Ureter (tissue), 1 donor: ENCODE measurements at places on chromosomes 6 and 20. TPM values are rescaled to one million over a fixed set of nuclear protein-coding genes. Genes with fewer than 3 reads are reported as not detected.

The OXT gene
- not detected for total RNA-seq

The RAET1E gene
- 5.5 TPM for total RNA-seq

GRCh38 chr20:61166324-61166723, 85.7 kb upstream of the CDH4 start:
- DNase-seq: no peak

The TAF4 gene
- total RNA-seq: 31.3 TPM

DNA sequence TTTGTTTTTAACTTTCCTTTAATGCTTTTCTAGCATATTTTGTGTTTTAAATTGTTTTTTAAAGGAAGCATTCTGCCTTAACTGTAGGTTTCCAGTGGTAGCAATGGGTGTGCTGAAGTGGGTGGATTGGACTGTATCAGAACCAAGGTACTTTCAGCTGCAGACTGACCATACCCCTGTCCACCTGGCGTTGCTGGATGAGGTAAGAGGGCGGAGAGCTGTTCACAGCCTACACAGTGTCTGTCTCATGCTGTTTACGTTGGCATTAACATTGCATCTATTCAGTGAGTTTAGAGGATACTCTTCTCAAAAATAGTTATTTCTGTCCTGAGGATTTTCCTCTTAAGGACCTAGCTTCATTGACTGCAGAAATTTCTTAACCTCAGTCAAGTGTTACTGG, 11.9 kb downstream of the NELFCD start:
- DNase-seq: no peak

The ERVFRD-1 gene
- total RNA-seq: 0.18 TPM

GRCh38 chr6:110544472-110544871, 68.1 kb upstream of the SLC22A16 start:
- no peak for DNase-seq

- DNase-seq: no peak
Observed at GRCh38 chr6:3926150-3926482, 76.9 kb downstream of the FAM50B start.

DNA sequence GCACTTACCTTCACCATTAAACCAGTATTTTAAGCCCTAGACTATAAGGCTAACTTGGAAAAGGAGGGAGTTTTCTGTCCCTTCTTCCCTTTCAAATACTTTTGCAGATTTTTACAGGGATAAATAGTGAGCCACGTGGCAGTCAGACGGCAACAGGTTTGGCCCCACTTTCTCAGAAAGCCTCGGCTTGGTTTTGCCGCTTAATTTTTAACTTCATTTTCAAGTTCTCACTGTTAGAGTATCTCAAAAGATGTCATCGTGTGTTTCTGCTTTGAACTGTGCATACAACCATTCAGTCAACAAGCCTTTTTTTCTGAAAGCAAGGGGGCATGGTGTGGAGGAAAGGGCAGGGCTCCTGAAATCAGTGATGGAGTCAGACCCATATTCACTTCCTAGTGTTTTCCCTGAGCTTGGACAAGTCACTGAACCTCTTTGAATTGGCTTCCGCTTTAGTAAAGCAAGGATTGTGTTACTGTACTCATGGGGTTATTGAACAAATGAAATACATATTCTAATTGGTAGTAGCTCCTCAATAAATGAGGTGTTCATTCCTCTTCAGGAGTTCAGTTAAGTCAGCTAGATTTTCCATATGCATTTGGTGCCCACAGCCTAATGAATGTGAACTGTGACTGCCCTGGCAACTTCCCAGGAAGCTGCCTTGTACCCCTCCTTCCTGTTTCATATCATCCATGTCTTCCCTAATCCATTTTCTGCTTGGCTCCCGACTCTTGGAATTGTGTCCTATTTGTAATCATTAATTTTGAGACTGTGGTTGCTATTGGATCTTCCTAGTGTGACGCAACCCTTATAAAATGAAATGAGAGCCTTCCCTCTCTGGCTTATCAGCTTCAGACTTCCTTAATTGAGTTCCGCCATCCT, at the start of gene SLC17A2:
SLC17A2 (minus strand) TSS at position 160 of the 879 bp plus-strand sequence. CDS start 4,895 bp downstream, outside the sequence.
- DNase-seq: no peak

The SAYSD1 gene
- 19.3 TPM for total RNA-seq

GRCh38 chr6:74807674-74808073, 398.2 kb downstream of the COL12A1 start:
- no peak for DNase-seq

- DNase-seq: no peak
Observed at GRCh38 chr6:119902681-119903080, 553.1 kb upstream of the MAN1A1 start.

GRCh38 chr6:3294921-3295871, 36.4 kb downstream of the PSMG4 start:
- DNase-seq: no peak

DNA sequence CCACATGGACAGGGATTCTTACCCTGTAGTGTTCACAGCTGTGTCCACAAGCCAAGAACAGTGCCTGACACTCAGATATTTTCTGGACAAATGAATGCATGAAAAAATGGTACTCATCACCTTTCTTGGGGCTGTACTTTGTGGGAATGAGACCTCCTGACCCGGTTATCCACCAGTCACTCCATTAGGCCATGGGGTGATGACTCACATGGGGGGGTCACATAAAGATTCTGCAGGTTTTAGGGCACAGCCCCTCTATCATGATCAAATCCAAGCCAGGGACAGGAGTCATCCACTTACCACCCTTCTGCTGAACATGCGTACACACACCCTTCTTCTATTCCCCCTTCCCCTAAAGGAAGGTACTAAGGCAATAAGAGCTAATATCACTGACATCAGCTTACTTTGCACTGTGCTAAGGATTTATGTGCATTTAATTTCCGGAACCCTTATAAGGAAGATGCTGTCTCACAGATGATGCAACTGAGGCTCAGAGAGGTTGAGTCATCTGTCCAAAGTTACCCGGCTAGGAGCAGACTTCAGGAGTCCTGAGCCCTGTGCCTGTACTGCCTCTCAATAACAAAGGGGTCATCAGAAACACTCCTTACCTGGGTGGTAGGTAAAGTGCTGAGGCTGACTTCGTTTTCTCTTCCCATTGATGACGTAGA, 107.8 kb downstream of the NFATC2 start:
- DNase-seq: no peak

DNA sequence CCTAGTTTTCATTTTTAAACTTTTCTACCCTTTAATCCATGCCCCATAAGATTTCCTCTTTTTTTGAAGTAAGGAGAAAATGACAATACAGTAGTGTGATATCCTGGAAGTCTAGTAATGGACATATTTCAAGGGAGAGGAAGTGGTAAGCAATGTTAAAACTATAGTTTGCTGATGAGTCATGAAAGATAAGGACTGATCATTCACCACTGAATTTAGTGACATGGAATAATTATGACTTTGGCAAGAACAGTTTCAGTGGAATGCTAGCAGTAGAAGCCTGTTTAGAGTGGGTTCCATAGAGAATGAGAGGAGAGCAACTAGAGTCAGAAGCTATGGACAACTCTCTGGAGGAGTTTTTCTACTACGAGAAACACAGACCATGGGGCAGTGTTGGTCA, 24.9 kb upstream of the SLC2A12 start:
- DNase-seq: no peak

DNA sequence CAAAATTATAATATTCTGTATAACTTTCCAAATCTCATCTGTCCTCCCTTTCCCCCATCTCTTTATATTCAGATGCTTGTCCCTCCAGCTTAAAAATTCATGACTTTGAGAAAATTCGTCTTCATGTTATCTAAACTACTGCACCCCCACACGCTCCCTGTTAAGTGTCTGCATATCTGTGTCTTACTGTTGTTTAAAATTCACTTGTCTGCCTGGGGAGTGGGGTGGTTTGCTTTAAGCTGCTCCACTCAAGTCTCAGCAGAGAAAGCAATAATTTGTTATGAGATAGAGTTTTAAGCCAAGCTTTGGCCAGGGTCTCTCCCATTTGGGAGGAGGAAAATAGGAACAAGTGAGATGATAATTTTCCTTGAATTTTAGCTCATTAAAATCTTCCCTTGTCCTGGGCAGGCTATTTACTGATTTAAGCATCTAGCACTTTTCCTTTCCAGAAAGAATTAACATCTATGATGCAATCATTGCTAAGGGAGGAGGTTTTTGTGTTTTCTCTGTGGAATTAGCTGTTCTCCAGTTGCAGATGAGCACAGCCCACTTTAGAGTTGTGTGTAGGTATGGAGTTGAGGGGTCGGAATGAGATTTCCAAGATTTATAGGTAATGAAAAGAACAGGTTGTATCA, 36.8 kb downstream of the MTHFD1L start:
- DNase-seq: no peak

The TINAG gene
- not detected for total RNA-seq

GRCh38 chr6:3013901-3014674, 14.4 kb downstream of the NQO2 start:
- peak; percentile 29 for DNase-seq

- no peak for DNase-seq
Observed at GRCh38 chr20:45752746-45753145, 30.6 kb downstream of the SPINT4 start.

DNA sequence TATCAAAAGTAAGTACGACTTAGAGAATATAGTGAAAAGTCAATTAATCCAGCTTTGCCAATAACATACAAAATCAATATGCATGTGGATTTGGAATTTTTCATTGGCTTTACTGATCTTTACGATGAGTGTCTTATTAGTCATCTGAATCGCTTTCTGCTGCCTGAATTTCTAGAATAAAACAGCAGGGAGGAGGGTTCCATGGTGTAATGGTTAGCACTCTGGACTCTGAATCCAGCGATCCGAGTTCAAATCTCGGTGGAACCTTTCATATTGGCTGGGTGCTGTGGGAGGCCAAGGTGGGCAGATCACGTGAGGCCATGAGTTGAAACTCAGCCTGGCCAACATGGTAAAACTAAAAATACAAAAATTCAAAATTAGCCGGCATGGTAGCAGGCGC, 448.8 kb downstream of the RNF144B start:
- no peak for DNase-seq

The VSX1 gene
- not detected for total RNA-seq

GRCh38 chr6:9515633-9516606, 899.0 kb downstream of the TFAP2A start:
- DNase-seq: no peak

GRCh38 chr20:830011-830521, 3.4 kb upstream of the FAM110A start:
- DNase-seq: no peak

DNA sequence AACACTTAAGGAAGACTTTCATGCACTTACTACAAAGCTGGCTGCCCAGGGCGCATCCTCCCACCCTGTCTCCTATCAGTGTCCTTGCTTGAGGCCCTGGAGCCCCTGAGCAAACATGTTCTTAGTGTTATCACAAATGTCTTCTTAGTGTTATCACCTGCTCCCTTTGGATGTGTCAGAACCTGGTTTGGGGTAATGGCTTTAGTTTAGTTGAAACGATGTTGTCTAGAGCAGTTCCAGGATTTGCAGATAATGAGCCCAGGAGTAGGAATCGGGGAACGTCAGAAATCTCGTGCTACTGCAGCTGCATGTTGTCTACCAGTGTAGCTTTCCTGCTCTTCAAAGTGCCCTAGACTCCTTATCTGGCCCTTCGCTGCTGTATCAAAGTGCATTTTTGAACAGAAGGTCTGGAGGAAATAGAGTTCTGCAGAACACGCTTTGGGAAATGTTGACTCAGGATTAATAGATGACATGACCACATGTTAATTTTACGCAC, 69.6 kb downstream of the PHACTR2 start:
- DNase-seq: no peak

DNA sequence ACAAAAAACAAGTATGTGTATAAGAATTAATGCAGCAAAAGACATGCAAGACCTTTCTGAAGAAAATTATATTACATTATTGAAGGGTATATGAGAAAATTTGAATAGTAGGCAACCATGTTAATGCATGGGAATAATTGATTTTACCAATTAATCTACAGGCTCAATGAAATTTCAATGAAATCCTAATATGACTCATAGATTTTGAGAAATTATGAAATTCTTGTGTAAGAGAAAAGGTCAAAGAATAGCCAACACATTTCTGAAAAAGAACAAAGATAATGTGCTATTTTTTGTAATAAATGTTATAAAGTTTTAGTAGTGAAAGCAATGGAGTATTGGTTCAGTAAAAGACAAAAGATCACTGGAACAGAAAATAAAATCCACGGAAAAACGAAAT, 18.4 kb downstream of the TSBP1 start:
- DNase-seq: no peak

DNA sequence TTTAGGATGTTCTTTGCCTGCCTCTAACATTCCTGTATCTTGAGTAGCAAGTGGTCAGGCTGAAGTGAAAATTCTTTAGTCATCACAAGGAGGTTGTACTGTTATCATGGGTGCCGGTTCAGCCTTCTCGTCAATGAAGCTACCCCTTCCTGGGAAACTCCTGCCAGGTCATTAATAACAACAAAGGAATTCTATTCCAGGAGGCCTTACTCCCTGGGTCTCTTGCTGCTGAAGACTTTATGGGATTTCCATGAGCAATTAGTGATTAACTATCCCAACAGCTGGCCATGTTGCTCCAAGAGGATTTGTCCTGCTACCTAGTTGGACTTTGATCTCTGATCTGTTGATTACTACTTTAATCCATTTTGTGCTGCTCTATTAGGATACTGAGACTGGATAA, 62.7 kb upstream of the ELOVL5 start:
- no peak for DNase-seq

The CLIC1 gene
- 276 TPM for total RNA-seq

- no peak for DNase-seq
Observed at GRCh38 chr6:18053555-18054445, 66.4 kb upstream of the KIF13A start.

The SLC22A7 gene
- not detected for total RNA-seq

DNA sequence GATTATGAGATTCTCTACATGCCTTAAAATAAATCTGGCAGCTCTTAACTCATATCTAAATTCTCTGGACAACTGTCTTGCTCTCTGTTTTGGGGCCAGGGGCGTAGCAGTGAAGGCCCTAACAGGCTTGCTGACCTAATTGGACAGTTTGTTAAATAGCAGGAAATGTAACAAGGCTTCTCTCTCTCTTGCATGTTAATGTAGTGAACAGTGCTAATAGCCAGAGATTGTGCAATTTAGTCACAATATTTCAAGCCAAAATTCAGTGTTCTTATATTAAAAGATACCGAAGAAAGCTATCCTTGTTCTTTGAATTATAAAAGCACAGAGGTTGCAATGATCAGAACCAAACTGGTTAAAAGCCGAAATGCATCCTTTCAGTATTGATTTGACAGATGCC, 3.0 kb downstream of the PPP1R3D start:
- no peak for DNase-seq

GRCh38 chr6:75748743-75749538, at the start of gene MYO6:
Gene MYO6 (plus strand): TSS chr6:75749239. CDS start chr6:75817548, 68,309 bp downstream.
- peak; percentile 82 for DNase-seq

GRCh38 chr6:82467338-82467737, 103.7 kb downstream of the TPBG start:
- DNase-seq: no peak

DNA sequence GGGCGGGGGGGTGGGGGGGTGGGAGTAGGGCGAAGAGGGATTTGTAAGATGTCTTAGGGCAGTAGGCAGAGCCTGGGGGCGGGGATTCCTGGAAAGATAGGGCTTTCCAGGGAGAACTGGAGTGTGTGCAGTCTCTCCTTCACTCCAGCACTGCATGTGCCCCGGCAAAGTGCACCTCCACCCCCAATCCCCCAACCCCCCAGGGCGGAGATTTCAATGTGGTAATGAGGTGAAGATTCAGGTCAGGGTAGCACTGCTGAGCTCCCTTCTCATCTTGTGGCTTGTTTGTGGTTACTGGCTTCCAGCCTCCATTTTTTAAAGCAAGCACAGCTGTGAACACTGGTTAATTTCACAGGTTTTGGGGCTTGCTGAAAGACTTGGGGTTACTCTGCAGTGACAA, 5.9 kb downstream of the TMEM239 start:
- no peak for DNase-seq
